ENCODE measurements at places on chromosomes 13 and 19. TPM values are rescaled to one million over a fixed set of nuclear protein-coding genes. Genes with fewer than 3 reads are reported as not detected.

GRCh38 chr19:52665027-52665426 is 26.9 kb upstream of the ZNF83 start:
- no peak for DNase-seq

GRCh38 chr13:81872581-81872980 is 1531.7 kb upstream of the SPRY2 start:
- DNase-seq, result no peak

GRCh38 chr19:4650159-4650558 is 10.8 kb downstream of the TNFAIP8L1 start:
- no peak for DNase-seq

GRCh38 chr13:27641711-27642502 is 20.2 kb downstream of the POLR1D start:
- DNase-seq, result no peak

GRCh38 chr13:43537124-43537523 is 249.6 kb downstream of the ENOX1 start:
- no peak for DNase-seq

DNA sequence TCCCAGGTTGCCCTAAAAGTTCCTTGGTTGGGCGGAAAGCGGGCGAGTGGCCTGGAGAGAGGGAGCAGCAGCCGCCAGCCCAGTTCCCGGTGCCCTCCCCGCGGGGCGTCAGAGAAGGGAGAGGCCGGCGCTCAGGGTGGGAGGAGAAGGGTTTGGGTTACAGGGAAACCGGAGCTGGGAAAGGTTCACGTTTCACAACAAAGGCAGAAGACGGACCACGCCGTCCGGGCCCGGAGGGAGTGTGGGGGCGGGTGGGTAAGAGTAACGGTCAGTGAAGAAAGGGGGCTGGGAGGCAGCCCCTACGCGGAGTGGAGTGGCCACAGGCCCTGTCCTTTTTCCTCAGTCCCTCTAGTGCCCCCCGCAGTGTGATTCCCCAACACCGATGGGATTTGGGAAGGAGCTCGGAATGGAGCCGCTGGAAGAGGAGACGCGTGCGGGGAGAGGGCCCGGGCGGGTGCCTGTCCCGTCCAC is 1.6 kb downstream of the SIX5 start:
- peak; percentile 85 for DNase-seq

DNA sequence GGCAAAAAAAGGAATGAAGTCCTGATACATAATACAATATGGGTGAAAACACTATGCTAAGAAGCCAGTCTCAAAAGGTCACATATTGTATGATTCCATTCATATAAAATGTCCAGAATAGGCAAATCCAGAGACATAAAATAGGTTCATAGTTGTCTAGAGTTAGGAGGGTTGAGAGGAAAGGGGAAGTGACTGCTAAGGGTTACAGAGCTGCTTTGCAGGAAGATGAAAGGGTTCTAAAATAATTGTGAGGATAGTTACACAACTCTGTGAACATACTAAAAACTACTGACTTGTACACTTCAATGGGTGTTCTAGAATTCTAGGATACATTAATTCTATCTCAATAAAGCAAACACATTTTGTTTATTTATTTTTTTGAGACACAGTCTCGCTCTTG is 25.7 kb downstream of the CAB39L start:
- DNase-seq, result no peak

DNA sequence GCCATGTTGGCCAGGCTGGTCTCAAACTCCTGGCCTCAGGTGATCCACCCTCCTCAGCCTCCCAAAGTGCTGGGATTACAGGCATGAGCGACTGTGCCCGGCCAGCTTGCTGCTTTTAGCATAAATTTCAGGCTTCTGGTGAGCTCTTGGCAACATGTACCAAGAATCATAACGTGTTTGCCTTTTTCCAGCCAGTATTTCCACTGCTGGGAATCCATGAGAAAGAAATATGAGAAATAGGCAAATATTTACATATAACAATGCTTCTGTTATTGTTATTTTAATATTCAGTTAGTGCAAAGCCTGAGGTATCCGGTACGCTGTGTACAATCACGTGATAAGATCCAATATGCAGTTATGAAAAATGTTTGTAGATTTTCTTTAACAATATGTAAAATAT is 29.2 kb upstream of the CERS4 start:
- no peak for DNase-seq

DNA sequence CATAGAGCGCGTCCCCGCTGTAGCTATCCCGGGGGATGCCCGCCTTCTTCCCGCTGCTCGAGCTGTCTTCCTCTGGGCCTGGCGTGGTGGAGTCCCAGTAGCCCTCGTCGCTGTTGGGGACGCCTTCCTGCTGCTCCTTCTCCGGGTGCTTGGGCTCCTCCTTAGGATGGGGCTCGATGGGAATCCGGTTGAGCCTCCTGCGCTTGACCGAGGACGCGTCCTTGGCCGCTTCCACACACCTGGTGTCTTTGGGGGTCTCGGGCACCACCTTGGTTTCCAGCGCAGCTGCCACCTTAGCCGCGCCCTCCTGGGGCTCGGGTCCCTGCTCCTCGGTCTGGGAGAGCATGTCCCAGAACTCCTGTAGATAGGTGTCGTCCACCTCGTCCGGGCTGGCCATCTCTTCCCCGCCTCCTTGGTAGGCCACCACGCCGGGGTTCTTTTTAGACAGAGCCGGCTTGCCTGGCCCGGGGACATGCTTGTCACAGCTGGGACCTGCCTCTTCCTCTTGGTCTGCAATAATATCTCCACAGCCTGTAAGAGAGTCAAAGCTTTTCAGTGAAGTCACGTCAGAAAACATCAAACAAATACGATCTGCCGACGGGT is 2.0 kb downstream of the AMER2 start:
- no peak for DNase-seq

- DNase-seq, result no peak
Observed at GRCh38 chr19:2927032-2927430, 17.7 kb downstream of the ZNF77 start.

DNA sequence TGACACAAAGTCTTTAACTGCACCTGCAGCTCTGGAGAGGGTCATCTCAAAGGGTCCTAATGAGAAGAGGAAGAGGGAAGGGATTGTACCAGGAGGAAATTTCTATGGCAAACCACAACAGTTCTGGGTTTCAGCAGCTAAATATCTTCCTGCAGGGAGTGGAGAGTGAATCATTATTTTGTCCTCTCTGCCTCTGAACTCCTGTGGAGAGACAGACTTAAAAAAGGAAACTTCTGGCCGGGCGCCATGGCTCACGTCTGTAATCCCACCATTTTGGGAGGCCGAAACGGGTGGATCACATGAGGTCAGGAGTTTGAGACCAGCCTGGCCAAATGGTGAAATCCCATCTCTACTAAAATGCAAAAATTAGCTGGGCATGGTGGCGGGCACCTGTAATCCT is 16.9 kb upstream of the C1QTNF9 start:
- DNase-seq, result no peak

DNA sequence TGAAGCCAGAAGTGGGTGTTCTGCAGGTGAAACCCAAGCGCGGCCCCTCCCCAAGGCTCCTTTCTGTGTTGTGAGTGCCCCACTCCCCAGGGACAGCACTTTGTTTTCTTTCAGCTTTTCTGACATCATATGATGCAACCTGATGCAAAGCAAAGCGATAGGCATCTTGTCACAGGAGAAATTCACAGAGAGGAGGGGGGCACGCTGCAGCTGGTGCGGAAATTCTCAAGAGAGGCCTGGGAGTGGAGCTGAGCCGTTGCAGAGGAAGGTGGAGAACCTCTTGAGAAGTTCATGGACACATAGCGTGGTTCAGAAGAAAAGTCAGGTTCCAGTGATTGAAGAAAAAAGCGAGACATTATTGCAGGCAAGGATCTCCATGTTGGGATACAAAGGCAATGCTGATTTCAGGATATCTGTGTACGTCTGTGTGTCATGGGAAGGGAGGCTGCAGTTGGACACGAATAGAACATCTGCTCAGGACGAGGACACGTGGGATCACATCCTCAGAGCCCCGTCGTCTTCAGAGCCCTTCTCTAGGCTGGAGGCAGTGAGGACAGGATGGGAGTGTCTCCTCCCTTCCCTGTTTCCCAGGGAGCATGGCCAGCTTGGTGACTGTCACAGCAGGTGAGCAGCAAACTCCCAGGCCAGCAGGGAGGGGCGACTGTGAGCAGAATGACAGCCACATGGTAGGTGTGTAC is 79.2 kb downstream of the IRS2 start:
- no peak for DNase-seq

- DNase-seq, result no peak
Observed at GRCh38 chr19:907183-907853, 5.7 kb downstream of the R3HDM4 start.

DNA sequence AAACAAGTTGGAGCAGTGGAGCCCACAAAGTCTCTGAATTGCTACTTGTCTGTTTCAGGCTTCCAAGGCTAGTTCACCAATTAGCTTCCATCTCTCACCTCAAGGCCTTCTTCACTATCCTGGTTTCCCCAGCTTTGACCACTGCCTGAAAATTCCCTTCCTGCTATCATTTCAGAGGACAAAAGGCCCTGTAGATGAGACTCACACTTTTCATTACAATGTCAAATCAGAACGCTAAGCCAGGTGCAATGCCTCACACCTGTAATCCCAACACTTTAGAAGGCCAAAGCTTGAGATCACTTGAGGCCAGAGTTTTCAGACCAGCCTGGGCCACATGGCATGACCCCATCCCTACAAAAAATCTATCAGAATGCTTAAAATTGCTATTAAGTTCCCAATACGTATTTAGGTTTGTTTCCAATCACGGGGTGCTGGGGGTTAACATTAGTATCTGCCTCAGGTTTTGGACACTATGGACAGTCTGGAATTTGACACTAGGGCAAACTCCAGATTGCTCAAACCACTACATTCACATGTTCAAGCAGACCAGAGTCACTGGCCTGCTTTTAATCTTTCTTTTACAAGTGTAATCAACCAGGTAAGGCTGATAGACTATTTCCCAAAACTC is 5.5 kb downstream of the TPT1 start:
- DNase-seq, result peak; percentile 30

DNA sequence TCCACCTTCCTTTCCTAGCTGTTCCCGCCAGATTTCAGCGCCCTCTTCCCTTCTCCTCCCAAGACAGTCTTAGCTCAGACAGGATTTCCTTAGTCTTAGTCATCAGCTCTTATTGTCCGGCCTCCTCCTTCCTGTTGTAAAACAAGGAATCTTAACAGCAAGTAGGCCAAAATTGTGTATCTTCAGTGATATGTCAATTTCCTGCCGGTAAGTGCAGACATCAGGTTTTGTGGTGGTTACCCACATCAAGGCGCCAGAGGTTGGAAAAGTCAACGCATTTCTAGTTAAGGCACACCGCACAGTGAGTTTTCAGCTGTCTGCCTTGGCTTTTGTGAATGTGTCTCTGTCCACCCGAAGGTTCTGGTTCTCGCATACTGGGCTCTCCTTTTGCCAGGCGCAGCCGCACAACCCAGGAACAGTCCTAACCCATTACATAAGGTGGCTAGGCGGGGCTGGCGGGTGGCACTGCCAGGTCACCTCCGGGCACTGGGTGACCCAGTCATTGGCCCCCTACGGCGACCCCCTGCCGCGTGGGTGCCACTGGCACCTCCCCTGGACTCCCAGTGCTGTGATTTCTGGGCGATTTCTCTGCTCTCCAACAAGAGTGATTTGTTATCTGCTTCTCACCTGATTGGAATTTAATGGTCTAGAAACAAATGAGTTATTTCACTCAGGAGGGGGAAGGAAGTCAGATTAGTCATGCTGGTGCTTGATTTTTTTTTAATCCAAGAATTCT is 12.9 kb downstream of the COL4A2 start:
- DNase-seq, result peak; percentile 68

- DNase-seq, result no peak
Observed at GRCh38 chr13:59754411-59754810, 409.3 kb downstream of the DIAPH3 start.

GRCh38 chr19:23509686-23510450 is 114.6 kb upstream of the ZNF91 start:
- no peak for DNase-seq

DNA sequence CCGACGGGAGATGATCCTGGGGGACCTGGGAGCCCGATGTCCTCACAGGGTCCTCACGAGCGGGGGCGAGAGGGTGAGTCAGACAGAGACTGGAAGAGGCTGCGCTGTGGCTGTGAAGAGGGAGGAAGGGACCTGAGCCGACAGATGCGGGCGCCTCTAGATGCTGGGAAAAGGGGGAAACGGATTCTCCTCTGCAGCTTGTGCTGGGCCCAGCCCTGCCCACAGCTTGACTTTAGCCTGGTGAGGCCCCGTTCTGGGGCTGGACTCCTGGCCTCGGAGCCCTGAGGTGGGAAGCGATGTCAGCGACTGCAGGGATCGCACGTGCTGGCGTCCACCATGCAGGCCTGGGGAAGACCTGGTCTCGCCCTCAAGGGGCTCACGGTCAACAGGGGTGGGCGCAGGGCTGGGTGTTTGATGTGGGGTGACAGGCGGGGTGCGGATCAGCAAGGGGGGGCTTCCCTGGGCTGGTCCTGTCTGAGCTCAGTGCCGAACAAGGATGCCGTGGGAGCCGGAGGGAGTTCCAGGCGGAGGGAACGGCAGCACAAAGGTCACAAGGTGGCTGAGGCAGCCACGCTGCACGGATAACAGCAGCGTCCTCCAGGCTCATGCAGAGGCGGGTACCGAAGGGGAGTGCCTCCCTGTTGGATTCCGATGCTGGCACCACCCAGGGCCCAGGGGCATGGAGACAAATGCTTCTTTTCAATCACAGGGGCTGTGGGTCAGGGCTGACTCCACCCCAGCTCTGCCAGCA is 31.8 kb downstream of the PIP5K1C start:
- no peak for DNase-seq

GRCh38 chr19:54465426-54466109 is 2.0 kb upstream of the LENG9 start:
- DNase-seq, result no peak

DNA sequence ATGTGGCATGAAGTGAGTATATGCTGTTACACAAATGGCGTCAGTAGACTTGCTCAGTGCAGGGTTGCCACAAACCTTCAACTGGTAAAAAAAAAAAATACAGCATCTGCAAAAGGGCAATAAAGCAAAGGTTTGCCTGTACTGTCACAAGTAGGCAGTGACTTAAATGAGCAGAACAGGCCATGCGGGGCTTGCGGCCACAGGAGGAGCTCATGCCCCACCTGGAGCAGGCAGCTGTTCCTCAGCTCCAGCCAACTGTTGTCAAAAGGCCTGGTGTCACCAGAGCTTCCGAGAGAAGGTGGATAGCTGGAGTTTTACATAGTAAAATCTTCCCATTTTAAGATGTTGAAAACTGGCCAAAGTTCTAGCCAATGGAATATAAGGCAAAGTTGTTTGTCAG is 7.7 kb downstream of the ATP7B start:
- no peak for DNase-seq

GRCh38 chr13:31699650-31700049 is 39.7 kb upstream of the RXFP2 start:
- peak; percentile 28 for DNase-seq

CFAP97D2 gene
- not detected for total RNA-seq

CAB39L gene
- total RNA-seq, result 23.3 TPM

NRTN gene
- total RNA-seq, result not detected

MBD3L3 gene
- not detected for total RNA-seq

COL4A2 gene
- total RNA-seq, result 53.3 TPM

MEIOSIN gene
- not detected for total RNA-seq

ZNF649 gene
- total RNA-seq, result 9.9 TPM

ERICH6B gene
- total RNA-seq, result not detected
